ENCODE measurements at places on chromosomes 6 and 20.

DNA sequence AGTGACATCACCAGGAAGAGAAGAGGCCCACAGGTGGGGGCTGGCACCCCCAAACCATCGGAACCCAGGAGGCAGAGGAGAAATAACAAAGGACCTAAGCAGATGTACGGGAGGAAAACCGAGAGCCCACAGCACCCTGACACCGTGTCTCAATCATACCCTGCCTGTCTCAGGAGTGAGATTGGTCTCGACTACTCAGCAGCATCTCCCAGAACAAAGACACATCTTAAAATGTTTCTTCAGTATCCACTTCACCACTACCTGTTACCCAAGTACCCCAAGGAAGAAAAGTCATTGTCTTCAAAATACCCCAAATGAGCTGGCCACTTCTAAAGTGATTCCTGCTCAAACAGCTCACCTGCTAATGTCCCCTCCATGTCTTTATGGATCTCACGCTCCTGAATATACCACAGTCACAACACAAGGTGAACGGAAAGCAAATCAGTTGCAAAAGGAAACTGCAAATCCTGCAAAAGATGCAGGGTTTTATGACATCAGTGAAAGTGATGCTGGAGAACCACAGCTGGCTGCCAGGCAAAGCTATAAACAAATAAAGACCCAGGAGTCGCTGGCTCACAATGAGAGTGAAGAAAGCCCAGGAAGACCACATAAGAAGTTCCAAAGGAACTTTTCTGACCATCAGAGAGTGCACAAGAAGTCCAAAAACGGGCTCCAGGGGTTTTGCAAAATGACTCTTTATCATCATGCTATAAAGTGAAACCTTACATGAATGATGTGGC is 44.1 kb downstream of the PREX1 start:
- peak; percentile 23 for DNase-seq

- DNase-seq: no peak
These were observed 97.4 kb downstream of the SMPDL3A start for GRCh38 chr6:122886481-122886880.

DNA sequence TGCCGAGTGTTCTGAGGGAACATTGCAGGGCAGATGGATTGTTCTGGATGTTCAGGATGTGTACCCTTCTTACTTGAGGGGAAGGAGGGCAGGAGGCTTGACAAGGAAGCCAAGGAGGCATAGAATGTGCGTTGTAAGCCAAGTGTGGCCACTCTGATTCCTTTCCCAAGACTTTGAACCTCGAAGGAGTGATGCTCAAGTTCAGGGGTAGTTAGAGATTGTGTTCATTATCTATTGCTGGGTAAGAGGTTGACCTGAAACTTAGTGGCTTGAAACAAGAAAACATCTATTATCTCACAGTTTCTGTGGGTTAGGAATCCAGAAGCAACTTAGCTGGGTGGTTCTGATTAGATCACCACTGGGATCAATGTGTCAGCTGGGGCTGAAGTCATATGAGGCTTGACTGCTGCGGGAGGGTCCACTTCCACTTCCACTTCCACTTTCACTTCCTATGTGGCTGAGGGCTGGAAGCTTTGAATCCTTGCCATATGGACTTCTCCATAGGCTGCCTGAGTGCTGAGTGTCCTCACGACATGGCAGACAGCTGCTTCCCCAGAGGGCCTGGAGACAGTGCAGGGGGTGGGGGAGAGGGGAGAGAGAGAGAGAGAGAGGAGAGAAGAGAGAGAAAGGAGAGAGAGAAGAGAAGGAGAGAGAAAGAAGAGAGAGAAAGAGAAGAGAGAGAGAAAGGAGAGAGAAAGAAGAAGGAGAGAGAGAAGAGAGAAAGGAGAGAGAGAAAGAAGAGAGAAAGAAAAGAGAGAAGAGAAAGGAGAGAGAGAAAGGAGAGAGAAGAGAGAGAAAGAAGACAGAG is 6.9 kb upstream of the CD40 start:
- peak; percentile 13 for DNase-seq

DNA sequence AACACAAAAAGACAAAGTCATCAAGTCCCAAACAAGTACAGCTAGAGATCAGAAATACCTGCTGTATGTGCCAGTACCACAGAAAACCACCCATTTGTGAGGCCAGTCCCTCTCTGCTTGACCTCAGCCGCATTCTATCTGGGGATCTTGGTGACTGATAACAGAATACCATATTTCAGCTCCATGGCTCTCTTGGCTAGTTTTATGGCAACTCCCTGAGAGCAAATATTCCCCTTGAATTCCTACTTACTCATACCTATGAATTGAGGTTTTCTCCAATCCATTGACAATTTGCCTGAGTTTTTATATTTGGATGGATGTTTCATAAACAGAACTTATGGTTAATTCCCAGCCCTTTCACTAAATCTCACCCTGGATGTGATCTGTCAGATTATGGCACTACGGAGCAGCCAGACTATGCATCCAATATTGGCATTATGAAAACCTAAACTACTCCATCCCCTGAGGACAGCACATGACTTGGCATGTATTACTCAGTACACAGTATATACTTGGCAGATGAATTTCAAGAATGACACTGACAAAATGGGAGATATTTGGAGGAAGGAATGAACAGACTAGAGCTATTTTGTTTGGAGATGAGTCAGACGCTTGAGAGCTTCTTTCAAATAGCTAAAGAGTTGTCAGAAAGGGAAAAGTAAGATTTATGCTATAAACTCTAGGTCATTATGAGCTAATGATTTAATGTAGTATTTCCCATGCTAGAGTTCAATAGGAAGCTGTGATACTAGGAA is 95.7 kb downstream of the PRDM1 start:
- DNase-seq: no peak

DNA sequence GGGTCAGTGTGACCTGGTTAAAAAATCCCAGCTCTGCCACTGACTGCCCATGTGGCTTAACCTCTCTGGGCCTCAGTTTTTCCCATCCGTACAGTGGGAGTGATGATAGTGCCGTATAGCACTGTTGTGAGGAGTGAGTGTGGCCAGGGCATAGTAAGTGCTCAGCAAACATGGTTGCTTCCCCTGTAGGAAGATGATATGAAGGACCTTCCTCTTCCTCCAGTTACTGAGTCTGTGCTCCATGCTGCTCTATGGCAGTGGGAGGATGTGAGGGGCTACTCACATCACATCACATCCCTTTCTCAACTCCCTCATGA is 13.1 kb downstream of the C6orf132 start:
- DNase-seq: no peak

DNA sequence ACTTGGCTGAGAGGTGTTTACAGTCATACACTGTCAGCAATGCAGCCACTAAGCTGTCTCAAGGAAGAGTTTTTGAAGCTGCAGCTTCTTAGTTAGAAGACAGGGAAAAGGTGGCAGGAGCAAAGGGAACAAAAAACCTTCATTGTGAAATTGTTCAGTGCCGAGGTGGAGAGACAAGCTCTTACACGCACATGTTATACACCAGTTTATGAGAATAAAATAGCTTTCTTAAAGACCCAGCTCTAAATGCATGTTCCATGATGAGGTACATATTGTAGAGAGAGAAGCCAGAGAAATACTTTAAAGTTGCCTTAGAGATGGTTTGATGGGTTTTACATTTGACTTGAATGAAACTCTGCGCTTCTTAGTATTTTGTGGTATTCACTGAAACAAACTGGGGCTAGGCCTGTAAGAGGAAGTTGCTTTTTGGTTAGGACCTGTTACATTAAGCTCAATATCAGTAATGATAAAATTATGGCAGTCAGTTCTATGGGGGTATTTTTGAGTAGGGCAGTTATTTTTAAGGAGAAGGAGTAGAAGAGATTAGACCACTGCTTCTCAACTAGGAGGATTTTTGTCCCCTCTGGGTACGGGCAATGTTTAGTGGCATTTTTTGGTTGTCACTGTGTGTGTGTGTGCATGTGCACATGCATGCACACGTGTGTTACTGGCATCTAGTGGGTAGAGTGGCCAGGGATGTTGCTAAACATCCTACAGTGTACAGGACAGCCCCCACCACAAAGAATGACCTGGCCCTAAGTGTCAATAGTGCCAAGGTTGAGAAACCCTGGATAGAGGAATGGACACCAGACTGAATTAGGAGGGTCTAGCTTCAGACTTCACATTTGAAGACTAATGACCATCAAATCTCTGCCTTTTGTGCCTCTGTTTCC is 9.8 kb downstream of the NEDD9 start:
- no peak for DNase-seq

- no peak for DNase-seq
These were observed 72.0 kb downstream of the DACT2 start for GRCh38 chr6:168247443-168248147.

DNA sequence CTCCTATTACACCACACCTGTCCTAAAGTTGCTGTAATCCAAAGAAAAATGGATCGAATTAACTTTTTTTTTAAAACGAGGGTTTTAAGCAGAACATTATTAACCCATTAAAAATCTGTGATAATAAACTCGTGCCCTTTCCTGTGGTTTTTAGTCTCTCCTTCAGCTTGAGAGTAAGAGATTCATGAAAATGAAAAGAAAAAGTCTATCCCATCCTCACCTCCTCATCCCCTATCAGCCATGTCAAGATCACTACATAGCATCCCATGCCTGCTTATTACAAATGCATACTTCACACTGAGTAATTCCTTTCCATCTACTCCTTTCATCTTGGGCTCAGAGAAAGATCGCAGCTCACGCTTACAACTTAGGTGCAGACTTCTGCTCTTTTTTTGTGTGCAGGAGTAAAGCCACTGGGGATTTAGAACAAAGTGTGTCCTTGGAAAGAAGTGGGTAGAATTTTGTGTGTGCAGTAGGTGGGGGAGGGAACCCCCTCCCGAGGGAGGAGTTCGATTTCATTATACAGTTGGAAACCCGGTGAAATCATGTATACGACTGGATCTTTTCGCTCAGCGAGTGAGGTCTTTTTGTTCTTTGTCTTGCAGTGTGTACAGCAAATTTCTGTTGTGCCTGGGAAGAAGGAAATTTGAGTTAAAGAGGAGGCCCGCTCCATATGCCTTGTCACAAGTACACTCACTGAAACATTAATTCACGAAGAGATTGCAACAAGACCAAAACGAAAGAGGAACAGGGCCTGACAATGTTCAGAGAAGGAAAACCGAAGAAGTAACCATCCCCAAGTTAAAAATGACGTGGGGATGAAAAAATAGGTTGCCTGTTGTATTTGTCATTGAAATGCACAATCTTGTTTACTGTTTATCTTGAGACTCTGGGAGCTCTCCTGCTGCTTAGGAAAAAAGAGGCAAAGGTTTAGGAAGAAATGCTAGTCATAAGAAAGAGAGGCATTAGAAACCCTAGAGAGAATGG is 146.5 kb upstream of the ZNF217 start:
- DNase-seq: no peak

DNA sequence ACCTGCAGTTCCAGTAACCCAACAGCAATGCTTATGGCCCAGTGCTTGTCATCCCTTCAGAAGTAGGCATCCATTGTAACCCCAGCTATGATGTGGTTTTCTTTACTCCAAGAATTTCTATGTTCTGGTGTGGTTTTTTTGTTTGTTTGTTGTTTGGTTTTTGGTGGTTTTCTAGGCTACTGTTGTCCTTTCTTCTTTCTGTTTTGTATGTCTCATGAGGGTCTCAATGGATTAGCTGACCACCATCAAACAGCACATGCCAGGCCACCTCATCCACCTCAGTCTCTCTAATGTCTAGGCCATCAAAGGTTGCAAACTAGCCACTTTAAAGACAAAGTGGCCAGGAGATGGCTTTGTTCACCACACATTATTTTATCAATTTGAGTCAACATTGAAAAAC is 59.4 kb upstream of the TMEM30A start:
- DNase-seq: no peak

DNA sequence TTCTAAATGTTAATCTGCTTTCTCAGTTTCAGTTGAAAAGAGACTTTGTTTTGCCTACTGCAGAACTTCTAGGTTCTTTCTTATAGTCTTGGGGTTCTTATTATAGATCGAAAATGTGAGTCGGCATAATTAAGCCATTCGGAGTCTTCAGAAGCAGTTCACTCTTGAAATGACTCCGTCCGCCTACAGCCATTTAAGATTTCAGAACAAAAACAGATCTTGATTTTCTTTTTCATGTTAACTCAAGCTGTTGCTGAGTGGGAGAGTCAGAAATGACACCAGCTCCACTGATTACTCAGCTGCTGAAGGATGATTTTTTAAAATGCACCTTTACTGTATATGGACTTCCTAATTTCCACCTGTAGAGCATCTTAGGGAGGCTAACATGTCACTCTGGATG is 15.9 kb downstream of the PRDM1 start:
- DNase-seq: peak; percentile 38

DNA sequence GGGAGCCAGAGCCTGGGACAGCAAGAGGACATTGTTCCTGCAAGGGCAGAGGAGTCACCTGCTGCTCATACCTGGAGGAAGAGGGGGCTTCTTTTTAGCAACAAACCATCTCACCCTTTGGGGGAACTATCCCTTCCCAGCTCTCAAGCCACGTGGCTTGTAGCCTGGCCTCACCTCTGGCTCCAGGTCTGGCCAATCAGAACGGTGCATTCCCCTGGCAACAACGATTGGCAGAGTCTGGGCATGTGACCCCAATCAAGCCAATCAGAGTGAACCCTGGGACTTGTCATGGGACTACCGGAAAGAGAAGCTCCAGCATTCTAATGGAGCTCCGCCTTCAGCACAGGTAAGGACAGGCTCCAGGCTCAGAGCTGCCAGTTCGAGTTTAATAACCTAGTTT is 33.6 kb downstream of the KCNB1 start:
- DNase-seq: no peak

- DNase-seq: no peak
These were observed 17.4 kb downstream of the HLA-DOA start for GRCh38 chr6:32991972-32992371.

- DNase-seq: no peak
These were observed 27.4 kb upstream of the LCA5 start for GRCh38 chr6:79564636-79565035.
